ENCODE measurements at places on chromosomes 11 and 22.

DNA sequence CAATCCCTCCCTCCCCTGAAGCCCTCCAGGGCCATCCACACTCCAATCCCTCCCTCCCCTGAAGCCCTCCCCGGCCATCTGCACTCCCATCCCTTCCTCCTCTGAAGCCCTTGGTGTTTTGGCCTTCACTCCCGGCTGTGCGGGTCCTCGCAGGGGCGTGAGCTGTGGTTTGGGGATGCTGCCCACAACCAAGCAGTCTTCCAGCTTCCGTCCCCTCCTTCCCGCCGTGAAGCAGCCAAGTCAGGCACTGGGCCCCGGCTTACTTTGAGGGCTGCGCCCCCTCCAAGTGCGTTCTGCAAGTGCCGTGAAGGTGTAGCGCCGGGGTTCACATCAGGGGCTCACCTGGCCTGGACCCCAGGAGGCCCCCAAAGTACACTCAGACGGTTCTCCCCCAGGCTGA, 335.9 kb downstream of the BRD1 start:
- DNase-seq = no peak

DNA sequence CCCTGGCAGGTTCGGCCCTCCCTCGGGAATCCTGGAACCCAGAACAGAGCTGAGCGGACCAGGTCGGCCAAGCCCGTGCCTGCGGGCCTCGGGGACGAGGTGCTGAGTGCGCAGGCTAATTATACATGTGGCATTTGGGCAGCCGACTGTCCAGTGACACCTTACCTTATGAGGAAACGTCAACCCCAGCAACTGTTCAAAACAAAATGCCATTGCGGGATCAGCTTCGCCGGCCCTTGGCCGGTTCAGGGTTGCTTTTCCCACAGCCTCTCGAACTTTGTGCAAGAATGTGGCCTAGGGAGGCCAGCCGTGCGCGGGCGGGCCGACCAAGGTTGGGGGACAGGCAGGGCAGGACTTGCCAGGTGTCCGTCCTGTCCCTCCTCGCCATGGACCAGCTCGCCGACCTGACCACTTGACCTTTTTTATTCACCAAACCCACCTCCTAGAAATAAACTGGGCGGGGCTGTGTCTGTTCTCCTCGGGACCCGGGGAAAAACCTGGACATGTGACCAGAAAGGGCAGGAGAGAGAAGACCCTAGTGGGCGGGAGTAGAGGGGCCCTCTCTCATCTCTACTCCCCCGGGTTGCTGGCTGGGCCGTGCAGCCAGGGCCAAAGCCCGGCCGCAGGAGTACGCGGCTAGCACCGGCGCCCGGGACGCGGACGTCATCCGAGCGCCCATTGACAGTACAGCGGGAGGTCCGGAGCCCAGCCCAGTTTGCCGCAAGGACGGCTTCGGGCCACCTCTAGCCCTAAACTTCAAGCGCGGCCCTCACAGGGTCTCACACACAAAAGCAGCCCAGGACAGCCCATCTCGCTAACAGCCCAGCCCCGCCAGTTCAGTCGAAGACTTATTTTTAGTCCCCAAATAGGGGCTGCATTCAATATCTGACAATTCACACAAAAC, 134.3 kb upstream of the C11orf58 start:
- peak; percentile 42 for DNase-seq

DNA sequence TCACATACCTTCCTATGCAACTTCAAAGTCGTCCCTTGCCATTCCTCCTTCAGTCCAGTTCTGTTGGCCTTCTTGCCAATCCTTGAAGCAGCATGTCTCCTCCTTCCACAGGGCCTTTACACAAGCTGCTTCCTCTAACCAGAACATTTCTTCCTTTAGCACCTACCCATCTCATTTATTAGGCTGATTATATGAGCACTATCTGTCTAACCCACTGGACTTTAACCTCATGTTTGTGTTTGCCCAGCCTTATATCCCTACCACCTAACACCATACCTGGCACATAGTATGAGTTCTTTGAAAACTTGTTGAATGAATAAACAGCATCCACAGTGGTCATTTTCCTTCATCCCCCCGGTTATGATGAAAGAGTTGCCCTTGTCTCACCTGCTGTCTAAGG, 154.4 kb downstream of the WNT11 start:
- no peak for DNase-seq

DNA sequence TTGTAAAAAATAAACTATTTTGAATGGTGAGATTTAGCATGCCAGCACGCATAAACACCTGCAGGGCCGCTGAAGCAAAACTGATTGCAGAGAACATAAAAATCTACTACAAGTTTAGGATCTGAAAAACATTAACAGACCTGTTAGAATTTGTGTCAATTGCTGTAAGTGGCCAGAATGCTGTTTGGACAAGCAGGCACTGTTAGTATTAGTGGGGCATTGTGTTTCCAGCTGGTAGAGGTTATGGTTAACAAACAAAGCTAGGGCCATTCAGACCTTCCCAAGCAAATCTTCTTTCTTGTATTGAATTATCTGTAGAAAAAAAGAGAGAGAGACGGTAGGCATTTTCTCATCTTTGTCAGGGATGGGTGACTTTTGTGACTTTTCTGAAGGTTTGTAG, 57.6 kb upstream of the OLFML1 start:
- DNase-seq = no peak

- no peak for DNase-seq
Measured at GRCh38 chr11:45654231-45655011, 11.0 kb downstream of the CHST1 start.

DNA sequence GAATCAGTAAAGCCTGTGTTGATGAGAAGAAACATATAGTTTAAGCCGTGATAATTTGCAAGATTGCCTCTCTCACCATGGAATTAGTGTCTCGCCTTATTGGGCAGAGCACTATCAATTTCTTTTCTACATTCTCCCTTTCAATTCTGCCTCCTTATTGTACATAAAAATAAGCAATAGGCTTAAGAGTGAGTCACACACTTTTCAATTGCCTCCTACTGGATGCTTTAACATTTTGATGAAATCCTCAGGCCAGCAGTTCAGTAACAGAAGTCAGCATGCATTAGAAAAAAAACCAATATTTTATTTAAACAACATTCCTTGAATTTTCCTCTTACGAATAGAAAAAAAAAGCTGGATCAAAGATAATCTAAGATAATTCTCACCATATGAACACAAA, 33.8 kb upstream of the VWA5A start:
- no peak for DNase-seq

- no peak for DNase-seq
Measured at GRCh38 chr11:59669611-59670009, 773 bp upstream of the PATL1 start.

GRCh38 chr11:132131961-132132360, 761.5 kb downstream of the NTM start:
- no peak for DNase-seq

GRCh38 chr11:94664346-94664745, 97.2 kb downstream of the PIWIL4 start:
- DNase-seq = no peak

DNA sequence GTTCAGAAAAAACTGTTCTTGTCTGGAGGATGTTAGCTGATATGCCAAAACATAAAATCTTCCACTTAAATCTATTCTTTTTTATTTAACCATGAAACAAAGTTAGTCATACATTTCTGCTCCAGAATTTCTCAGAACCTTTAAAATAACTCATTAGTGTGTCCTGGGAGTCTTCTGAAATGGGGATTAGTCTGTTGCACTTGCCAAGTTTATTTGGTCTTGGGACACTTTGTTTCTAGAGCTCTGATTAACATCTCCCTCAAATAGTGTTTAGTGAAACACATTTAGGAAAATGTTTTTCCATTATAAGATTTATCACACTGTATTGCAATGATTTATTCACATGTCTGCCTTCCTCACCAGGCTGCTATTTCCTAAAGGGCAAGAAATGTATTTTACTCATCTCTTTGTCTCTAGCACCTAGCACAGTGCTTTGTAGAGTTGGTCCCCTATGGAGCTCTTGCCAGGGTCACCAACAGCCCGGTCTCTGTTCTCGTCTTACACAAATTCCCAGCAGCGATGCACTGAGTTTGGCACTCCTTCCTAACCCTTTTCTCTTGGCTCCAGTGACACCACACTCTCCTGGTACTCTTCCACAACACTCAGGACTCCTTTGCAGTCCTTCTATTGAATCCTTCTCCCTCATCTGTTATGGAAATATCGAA, 189.2 kb downstream of the CSNK2A3 start:
- DNase-seq = no peak

GRCh38 chr11:113841691-113842090, 33.7 kb downstream of the USP28 start:
- DNase-seq = no peak

GRCh38 chr11:113198972-113199661, 115.3 kb upstream of the TTC12 start:
- DNase-seq = no peak

DNA sequence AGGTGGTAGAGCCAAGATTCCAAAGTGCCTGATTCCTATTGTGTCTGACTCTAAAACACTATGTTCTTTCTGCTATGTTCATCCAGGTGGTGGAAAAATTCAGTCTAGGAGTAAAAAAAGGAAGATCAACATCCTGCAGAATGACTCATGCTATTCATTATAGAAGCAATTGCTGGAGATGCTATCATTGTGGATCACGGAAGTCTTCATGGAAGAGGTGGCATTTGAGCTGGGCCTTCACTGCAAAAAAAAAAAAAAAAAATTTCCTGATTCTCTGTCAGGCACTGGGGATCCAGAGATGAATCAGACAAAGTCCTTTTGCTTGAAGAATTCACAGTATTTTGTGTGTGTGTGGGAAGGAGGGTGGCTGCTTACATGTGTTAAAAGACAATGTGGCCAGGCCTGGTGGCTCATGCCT, 1.4 kb upstream of the UVRAG start:
- DNase-seq = no peak

GRCh38 chr11:57982776-57983175, 40.9 kb upstream of the OR9Q1 start:
- peak; percentile 50 for DNase-seq

DNA sequence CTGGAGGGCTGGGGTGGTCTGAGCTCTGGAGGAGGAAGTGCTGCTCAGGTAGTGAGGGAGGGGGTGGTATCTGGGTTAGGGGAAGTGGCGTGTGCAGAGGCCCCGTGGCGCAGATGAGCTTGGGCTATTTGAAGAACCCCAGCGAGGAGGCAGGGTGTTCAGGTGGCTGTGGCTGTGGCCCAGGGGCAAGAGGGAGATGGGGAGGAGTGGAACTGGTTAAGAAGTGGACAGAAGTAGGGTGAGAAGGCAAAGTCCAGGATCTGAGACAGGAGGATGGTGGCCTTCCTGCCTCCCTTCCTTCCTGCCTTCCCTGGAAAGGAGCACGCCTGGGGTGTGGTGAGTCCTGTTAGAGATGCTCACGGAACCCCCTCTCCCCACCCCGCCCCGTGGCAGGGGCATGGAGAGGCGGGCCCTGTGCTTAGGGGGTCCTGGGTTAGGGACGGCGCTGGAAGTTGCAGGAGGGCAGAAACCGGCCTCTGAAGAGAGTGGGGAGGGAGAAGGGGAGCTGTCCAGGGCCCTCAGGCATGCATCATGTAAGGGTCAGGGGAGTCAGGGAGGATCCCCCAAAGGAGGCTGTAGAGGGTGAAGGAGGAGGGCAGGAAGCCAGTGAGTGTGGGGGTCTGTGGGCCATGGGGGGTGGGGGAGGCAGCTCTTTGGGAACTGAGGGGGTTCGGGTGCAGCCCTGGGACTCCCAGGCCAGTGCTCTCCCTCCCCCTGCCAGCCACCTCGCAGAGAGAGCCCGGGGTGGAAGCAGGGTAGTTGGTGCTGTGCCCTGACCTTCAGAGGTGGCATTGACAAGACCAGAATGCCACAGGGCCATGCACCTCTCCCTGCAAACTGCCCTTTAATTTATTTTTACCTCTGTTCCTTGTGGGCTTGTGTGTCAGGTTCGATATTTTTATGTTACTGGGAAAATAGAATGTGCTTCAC, 63.7 kb upstream of the PARVG start:
- no peak for DNase-seq

DNA sequence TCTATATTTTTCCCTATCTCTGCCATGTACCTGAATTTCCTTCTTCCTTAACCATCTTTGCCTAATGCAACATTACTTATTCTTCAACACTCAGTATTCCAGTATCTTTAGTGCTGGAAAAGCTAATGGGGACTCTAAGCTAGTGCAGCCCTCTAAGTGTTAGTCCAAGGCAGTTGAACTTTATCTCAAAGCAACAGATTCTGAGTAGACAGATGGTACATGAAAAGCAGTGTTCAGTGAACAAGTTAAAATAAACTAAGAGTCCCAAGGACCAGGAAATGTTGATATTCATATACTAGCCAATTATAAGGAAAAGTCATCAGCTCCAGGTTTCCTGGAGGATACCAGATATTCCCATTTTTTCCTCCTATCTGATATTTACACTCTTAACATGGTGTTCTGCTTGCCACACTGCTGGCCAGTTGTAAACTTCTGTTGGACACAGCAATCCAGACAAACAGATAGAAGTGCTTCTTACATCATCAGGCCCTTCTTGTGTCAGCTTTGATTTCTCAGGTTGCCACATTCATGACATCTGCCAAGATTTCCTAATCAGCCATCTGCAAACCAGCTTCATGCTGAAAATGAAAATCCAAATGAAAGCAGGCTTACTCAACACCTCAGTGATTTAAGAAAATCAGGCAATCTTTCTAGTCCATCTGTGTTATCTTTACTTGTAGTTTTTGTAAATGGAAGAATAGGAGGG, 255.9 kb upstream of the POU2AF2 start:
- DNase-seq = no peak

DNA sequence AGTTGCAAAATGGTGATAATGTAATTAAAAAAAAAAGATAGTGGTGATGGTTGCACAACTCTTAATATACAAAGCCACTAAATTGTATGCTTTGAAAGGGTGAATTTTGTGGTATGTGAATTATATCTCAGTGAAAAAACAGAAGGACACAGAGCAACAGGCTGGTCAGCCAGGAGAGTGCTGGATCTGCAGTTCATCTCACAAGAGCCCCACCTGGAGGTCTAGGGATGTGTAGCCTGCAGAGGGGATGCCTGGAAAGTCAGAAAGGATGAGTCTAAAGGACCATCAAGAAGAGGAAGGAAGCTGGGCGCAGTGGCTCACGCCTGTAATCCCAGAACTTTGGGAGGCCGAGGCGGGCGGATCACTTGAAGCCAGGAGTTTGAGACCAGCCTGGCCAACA, 9.0 kb downstream of the POLR3H start:
- no peak for DNase-seq

DNA sequence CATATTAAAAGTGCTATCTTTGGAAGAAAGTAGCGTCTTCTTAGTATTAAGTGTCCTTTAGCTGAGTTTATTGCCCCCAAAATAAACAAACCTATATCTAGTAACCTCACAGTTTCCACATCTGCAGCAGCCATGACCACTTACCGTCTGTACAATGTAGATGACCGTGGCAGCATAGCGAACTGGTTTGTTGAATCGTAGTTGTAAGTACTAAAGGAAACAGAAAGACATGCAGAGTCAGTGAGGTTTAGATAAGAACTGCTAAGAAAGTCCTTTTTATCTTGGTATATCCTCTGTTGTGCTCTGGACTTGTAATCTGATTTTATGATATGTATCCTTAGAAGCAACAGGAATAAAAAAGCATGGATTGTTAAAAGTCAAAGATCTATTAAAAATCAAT, 9.4 kb downstream of the SLC5A12 start:
- DNase-seq = no peak

All from eye (tissue), 1 donor.